Activated CD4-positive, alpha-beta memory T cell treated with anti-CD3 and anti-CD28 coated beads for 36 hours (primary cell): ENCODE measurements at places on chromosomes 12 and 14. TPM values are rescaled to one million over a fixed set of nuclear protein-coding genes. Genes with fewer than 3 reads are reported as not detected.

DNA sequence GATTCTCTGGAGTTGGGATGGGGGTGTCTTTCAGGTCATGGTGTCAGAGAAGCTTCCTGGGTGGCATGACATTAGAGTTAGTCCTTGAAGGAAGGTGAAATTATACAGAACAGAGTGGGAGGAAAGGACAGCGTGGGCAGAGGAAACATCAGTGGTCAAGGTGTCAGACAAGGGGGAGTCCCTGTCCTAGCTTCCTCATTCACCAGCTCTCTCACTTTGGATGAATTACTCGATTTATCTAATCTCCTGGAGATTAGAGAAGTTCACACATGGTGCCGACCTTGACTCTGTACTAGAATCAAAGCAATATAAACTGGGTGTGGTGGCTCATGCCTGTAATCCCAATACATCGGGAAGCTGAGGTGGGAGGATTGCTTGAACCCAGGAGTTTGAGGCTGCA lies 492.9 kb downstream of the VRK1 start:
- peaks cover 13% of the 10 kb centered on the region for H3K27me3 ChIP-seq
- H3K36me3 ChIP-seq, result no peaks in the 10 kb centered on the region
- H3K4me1 ChIP-seq, result peaks cover 9% of the 10 kb centered on the region
- H3K4me3 ChIP-seq, result no peak overlapping the region
- no peak overlapping the region for H3K27ac ChIP-seq
- peak; percentile 21 for DNase-seq

- no peak overlapping the region for H3K4me3 ChIP-seq
- no peak overlapping the region for H3K27ac ChIP-seq
- H3K4me1 ChIP-seq, result no peaks in the 10 kb centered on the region
- no peak for DNase-seq
- H3K27me3 ChIP-seq, result peaks cover 4% of the 10 kb centered on the region
- H3K36me3 ChIP-seq, result no peaks in the 10 kb centered on the region
Measured at GRCh38 chr12:42510823-42511222, 78.7 kb downstream of the PRICKLE1 start.

DNA sequence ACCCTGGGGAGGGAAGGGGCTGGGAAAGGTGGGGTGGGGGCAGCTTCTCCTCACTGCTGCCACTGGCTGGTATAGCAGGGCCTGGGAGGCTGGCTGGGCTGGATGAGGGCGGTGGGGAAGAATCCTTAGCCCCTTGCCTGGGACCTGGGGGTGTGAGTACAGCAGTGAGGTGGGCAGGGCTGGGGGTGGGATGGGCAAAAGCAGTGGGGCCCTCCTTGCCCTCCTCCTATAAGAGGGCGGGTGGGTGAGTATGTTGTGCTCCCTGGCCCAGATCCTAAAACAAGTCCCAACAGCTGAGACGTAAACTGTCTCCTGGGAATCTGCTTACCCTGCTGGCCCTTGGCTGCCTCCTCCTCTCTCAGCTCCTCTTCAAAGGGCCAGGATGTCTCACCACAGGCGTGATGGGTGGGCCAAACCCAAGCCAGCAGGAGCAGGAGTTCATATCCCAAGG lies 2.2 kb downstream of the NCKAP5L start:
- no peak for DNase-seq
- H3K36me3 ChIP-seq, result peaks cover 2% of the 10 kb centered on the region
- H3K4me3 ChIP-seq, result no peak overlapping the region
- peaks cover 27% of the 10 kb centered on the region for H3K4me1 ChIP-seq
- H3K27me3 ChIP-seq, result no peaks in the 10 kb centered on the region
- H3K27ac ChIP-seq, result no peak overlapping the region

DNA sequence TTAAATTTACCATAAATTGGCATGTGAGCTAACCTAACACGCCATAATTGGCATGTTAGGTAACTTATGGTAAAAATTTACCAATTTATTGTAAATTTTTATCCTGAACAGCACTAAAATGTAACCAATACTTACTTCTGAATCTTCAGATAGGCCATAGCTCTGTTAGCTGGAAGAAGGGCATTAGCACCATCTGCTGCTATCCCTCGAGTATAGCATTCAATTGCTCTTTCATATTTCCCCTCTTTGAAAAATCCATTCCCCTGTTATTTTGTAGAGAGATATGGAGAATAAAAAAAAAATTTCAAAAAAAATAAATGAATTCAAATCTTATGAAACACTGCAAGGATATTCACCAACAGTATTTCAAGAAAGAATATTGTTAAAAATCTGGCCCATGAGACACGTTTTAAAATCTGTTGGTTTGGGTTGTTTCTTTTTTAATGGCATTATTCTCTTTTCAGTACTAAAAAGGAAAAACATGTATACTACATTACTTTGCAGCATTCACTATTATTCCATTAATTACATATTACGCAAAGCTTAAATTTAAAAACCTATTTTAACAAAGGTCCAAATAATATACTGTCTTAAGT lies 19.1 kb downstream of the RPAP3 start:
- peaks cover 17% of the 10 kb centered on the region for H3K36me3 ChIP-seq
- DNase-seq, result no peak
- H3K4me3 ChIP-seq, result no peak overlapping the region
- no peaks in the 10 kb centered on the region for H3K27me3 ChIP-seq

- H3K4me3 ChIP-seq, result peak within 1 kb of the TSS; percentile 94
- H3K36me3 ChIP-seq, result peaks cover 30% of the 10 kb centered on the region
- H3K27ac ChIP-seq, result peak within 1 kb of the TSS; percentile 90
- DNase-seq, result peak; percentile 92
Measured at GRCh38 chr14:103562429-103563225, at the start of the genes BAG5 and COA8. BAG5 (minus strand) TSS chr14:103562657; CDS start chr14:103561164, 1,493 bp downstream. COA8 (plus strand) TSS chr14:103562960; CDS start chr14:103563002, 42 bp downstream.

GRCh38 chr12:86712425-86712843 lies 456.2 kb upstream of the MGAT4C start:
- no peak overlapping the region for H3K4me3 ChIP-seq
- no peak for DNase-seq
- no peaks in the 10 kb centered on the region for H3K4me1 ChIP-seq
- H3K36me3 ChIP-seq, result no peaks in the 10 kb centered on the region

DNA sequence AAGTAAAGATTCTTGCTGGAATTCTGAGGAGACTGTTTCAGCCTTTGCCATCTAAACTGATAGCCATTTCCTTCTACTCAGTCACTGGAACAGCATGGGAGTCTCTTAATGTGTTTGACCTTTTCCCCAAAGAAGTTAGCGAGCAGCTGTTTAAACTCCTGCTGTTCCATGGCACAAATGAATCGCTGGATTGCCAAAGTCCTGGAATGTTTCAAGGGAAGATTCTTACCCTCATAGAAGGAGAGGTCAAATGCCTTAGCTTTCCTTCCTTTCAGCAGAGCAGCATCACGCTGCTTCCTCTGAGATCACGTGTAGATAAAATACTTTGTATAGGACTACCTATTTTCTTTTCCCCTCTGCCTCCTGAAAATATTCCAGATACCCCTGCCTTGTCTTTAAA lies 10.5 kb upstream of the NR2C1 start:
- H3K36me3 ChIP-seq, result no peaks in the 10 kb centered on the region
- H3K27ac ChIP-seq, result no peak overlapping the region
- peaks cover 8% of the 10 kb centered on the region for H3K4me1 ChIP-seq

- no peak for DNase-seq
- no peak overlapping the region for H3K4me3 ChIP-seq
- H3K27ac ChIP-seq, result no peak overlapping the region
- no peaks in the 10 kb centered on the region for H3K27me3 ChIP-seq
Measured at GRCh38 chr12:99111600-99111999, 466.5 kb downstream of the APAF1 start.

DNA sequence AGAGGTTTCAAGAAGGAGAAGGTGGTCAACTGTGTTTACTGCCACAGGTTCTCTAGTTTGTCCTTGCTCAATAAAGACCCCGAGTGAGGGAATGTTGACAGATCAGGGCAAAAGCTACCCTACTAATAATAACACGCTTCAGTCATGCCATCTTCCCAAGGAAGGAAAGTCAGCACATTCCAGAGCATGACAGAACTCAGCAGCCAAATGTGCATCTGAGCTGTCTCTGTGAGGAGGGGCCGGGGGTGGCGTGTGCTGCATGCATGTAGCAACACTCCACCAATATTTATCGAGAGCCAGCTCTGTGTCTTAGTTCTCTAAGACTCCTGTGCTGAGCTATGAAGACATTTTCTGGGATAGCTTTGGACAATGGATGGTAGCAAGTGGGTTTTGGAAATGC lies 260.4 kb downstream of the DPF3 start:
- H3K27me3 ChIP-seq, result peaks cover 8% of the 10 kb centered on the region
- DNase-seq, result no peak
- H3K36me3 ChIP-seq, result no peaks in the 10 kb centered on the region
- H3K4me3 ChIP-seq, result no peak overlapping the region
- H3K4me1 ChIP-seq, result no peaks in the 10 kb centered on the region

DNA sequence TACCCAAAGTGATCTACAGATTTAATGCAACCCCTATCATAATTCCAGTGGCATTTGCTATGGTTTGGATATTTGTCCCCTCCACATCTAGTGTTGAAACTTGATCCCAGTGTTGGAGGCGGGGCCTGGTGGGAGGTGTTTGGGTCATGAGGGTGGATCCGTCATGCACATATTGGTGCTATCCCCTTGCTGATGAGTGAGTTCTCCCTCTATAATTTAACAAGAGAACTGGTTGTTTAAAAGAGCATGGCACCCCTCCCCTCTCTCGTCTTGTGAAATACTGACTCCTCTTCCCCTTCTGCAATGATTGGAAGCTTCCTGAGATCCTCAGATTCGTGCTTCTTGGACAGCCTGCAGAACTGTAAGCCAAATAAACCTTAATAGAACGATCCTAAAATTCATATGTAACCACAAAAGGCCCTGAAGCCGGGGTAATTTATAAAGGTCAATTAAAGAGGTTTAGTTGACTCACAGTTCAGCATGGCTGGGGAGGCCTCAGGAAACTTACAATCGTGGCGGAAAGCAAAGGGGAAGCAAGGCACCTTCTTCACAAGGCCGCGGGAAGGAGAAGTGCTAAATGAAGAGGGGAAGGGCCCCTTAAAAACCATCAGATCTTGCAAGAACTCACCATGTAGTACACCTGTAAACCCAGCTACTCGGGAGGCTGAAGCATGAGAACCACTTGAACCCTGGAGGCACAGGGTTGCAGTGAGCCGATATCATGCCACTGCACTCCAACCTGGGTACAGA lies 41.2 kb downstream of the SLC39A9 start:
- H3K27me3 ChIP-seq, result no peaks in the 10 kb centered on the region
- DNase-seq, result no peak
- peaks cover 17% of the 10 kb centered on the region for H3K36me3 ChIP-seq
- H3K27ac ChIP-seq, result no peak overlapping the region
- H3K4me3 ChIP-seq, result no peak overlapping the region
- peaks cover 8% of the 10 kb centered on the region for H3K4me1 ChIP-seq

GRCh38 chr12:121811434-121812319 lies 7.9 kb downstream of the SETD1B start:
- peaks cover 44% of the 10 kb centered on the region for H3K4me1 ChIP-seq
- peak; percentile 77 for DNase-seq

GRCh38 chr12:93005928-93006392 lies 76.9 kb upstream of the EEA1 start:
- no peak overlapping the region for H3K27ac ChIP-seq
- H3K4me1 ChIP-seq, result peaks cover 9% of the 10 kb centered on the region
- H3K36me3 ChIP-seq, result no peaks in the 10 kb centered on the region
- no peak for DNase-seq
- H3K27me3 ChIP-seq, result peaks cover 1% of the 10 kb centered on the region

GRCh38 chr12:117440384-117440783 lies 79.0 kb upstream of the NOS1 start:
- DNase-seq, result no peak
- H3K36me3 ChIP-seq, result no peaks in the 10 kb centered on the region
- H3K27me3 ChIP-seq, result no peaks in the 10 kb centered on the region
- no peak overlapping the region for H3K4me3 ChIP-seq
- H3K27ac ChIP-seq, result no peak overlapping the region

GRCh38 chr12:6369916-6370575 lies 5.3 kb downstream of the SCNN1A start:
- H3K4me3 ChIP-seq, result no peak overlapping the region
- H3K27ac ChIP-seq, result no peak overlapping the region
- no peaks in the 10 kb centered on the region for H3K27me3 ChIP-seq
- DNase-seq, result no peak

DNA sequence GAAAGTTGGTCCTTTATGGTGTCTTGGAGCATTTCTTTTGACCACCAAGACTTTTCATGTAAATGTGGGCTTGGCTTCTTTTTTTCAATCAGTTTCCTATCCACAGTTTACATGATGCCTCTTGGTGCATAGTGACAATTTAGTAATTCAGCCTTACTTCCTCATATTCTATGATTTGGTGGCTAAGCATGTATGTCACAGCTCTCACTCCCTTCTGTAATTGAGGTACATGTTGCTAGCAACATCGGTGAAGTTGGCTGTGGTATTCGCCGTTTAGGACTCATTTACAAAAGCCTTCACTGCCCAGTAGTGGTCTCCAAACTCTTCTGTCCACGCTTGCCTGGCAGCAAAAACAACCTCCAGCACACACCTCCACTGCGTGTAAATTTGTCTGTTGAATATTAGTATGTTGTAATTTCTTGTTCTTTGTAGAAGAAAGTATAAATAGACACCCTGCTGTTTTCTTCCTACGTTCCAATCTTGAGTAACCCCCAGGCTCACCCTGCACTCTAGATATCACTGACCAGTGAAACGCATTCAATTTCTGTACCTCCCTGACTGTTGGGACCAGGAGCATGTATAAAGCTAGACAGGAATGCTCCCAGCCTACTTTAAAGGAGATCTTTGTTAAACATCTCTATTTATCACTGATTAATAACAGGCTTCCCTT lies 90.4 kb downstream of the PPP2R5C start:
- H3K27me3 ChIP-seq, result no peaks in the 10 kb centered on the region
- H3K27ac ChIP-seq, result peak overlapping the region; percentile 31

- DNase-seq, result peak; percentile 67
- peak overlapping the region; percentile 49 for H3K4me3 ChIP-seq
- H3K4me1 ChIP-seq, result peaks cover 87% of the 10 kb centered on the region
- peak overlapping the region; percentile 96 for H3K27ac ChIP-seq
- peaks cover 52% of the 10 kb centered on the region for H3K36me3 ChIP-seq
- H3K27me3 ChIP-seq, result peaks cover 2% of the 10 kb centered on the region
Measured at GRCh38 chr12:120013659-120014380, 24.8 kb downstream of the BICDL1 start.

- no peak overlapping the region for H3K27ac ChIP-seq
- DNase-seq, result no peak
- no peaks in the 10 kb centered on the region for H3K4me1 ChIP-seq
- H3K4me3 ChIP-seq, result no peak overlapping the region
- H3K27me3 ChIP-seq, result no peaks in the 10 kb centered on the region
Measured at GRCh38 chr14:53851394-53852090, 105.1 kb downstream of the BMP4 start.

The KCNJ8 gene
- not detected for total RNA-seq

The CLEC4C gene
- not detected for total RNA-seq

The BCL2L14 gene
- total RNA-seq, result 11.5 TPM

The KRT71 gene
- not detected for total RNA-seq

The LRFN5 gene
- not detected for total RNA-seq

The IL22 gene
- total RNA-seq, result 6.4 TPM

The GPR135 gene
- 0.74 TPM for total RNA-seq

The TM9SF1 gene
- 23.7 TPM for total RNA-seq

The SLC35F4 gene
- total RNA-seq, result not detected
